Esophagus muscularis mucosa (tissue), 4 donors: ENCODE measurements at places on chromosomes 12 and 14.
A peak's percentile ranks its signal among the peaks of the same experiment; 100 is the strongest.

GRCh38 chr14:91058042-91058581, 2.3 kb downstream of the RPS6KA5 start:
- no peak for DNase-seq

DNA sequence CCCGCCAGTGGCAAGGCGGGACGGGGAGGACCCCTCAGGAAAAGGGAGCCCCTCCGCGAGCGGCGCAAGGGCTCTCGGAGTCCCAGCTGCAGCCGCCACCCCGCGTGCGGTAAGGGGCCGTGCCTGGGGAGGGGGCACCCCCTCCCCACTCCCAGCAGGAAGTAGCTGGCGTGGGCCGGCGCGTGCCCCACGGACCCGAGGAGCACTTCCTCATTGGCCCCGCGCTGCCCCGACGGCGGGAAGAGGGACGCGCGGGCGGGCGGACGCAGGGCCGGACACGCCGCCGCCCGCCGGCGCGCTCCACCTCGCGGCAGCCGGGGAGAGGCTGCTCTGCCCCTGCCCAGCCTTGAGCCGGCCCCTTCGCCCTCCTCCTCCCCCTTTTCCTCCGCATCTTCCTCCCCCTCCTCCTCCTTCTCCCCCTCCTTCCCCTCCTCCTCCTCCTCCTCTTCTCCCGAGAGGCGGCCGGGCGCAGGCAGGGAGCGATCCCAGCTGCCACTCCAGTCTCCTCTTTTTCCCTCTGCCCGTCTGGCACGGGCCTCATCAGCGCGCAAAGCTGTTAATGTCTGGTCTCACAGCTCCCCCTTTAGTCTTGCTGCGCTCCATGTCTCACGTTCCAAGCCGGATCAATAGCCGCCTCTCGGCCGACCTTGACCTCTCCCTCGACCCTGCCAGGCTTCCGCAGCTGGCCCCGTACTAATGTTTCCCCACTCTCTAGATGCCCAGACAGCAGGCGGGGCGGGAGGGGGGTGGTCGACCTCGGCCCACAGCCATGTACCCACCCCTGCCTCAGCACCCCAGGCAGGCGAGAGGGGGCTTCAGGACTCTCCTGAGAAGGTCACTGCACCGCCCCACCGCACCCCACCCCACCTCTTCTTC, 2.6 kb upstream of the BCL11B start:
- no peak for DNase-seq

DNA sequence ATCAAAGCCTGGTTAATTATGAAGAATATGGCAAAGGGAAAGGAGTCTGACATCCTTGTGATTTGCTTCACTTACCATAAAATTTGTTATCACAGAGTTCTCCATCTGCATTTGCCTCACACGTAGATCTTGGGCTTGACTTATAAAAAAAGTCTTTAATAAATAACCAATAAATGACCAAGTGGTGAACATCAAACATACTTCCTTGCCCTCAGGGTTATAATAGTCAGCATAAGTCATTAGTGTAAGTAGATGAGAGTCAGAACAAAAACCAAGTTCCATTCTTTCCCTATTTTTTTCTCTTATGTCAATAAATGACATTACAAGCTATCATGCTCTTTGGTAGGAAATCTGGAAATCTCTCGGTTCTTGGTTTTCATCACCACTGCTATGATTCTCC, 635.4 kb upstream of the ATXN7L3B start:
- no peak for DNase-seq

- no peak for DNase-seq
Observed at GRCh38 chr12:57149245-57149900, 2.0 kb upstream of the LRP1-AS start.

GRCh38 chr14:89240414-89240813, 176.6 kb downstream of the FOXN3 start:
- no peak for DNase-seq

GRCh38 chr14:53744857-53745256, 211.8 kb downstream of the BMP4 start:
- no peak for DNase-seq

GRCh38 chr14:61561657-61562276, 133.5 kb upstream of the HIF1A start:
- DNase-seq: no peak

DNA sequence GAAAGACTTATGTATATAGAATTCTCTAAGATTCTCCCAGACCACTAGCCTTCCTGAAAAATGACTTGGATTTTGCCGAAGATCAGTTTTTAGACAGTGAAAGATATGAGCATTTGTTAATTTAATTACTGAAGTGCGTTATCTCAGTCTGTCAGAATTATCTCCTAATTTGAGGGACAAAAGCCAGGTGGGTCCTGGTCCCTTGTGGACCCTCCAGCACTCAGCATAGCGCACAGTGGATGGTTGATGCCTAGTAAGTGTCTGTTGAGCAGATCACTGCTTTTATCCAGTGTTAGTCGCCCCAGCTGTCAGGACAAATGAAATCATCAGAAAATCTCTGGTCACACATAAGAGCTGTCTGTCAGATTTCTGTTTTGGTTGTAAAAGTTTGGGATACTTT, 80.4 kb downstream of the EML1 start:
- DNase-seq: peak; percentile 42
